ENCODE measurements at places on chromosomes 12 and 14. TPM values are rescaled to one million over a fixed set of nuclear protein-coding genes. Genes with fewer than 3 reads are reported as not detected.

Gene PRICKLE1
- 11.6 TPM for total RNA-seq

Gene TAS2R31
- total RNA-seq = 6.8 TPM

Gene ZFYVE21
- total RNA-seq = 138 TPM

DNA sequence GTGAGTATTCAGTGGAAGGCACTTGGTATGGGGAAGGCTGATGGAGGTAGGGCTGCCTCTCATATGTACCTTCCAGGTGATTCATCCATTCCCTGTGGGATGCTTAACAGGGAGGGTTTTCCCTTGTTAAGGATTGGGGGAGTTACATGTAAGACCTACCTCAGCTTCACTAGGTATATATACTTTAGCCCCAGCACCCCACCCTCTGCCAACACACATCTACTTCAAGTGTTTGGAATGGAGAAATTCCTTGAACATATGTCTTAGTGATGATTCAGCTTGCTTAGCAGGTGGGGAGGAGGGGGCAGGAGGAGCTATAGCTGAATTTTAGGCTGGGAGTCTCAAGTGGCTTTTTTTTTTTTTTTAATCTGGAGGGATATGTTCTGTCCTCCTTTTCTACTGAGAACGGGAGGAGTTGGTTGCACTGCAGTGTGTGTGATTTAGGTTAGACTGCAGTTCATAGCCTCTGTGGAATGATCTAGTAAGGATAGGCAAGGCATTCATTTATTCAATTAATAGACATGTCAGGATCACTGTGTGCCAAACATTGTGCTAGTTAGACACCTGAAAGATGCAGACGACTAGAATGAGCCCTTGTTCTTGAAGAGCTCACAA is 1.7 kb downstream of the PIP4K2C start:
- DNase-seq = no peak

GRCh38 chr12:95339086-95339788 is 121.6 kb downstream of the VEZT start:
- DNase-seq = no peak

DNA sequence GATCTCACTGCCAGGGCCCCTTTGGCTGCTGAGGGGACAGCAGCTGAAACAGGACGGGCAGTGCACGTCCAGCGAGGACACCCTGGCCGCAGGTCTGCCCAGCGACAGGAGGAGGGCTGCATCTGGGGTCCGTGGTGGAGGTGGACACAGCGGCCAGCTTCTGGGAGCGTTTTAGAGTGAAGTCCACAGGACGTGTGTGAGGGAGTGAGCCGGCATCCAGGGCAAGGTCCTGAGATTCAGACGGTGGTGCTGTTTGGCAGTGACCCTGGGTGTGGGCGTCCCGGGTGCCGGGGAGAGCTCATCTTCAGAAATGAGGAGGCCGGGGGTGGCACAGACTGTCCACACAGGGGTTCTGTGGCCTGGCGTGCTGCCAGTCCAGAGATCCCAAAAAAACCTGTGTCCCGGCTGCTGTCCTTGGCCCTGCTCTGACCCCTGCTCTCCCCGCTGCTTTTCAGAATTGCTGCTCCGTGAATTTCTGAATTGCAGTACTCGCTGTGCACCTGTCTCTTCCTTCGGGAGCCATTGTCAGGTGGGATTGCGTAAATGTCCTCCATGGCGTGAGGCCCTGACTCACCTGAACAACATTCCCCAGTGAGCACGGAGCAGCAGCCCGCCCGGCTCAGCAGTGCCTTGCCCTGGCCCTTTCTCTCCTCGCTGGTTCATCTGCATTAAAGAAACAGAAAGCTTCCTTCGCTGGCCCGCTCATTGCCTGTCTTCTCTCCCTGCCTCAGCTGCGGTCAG is 183.5 kb upstream of the C14orf180 start:
- DNase-seq = no peak

DNA sequence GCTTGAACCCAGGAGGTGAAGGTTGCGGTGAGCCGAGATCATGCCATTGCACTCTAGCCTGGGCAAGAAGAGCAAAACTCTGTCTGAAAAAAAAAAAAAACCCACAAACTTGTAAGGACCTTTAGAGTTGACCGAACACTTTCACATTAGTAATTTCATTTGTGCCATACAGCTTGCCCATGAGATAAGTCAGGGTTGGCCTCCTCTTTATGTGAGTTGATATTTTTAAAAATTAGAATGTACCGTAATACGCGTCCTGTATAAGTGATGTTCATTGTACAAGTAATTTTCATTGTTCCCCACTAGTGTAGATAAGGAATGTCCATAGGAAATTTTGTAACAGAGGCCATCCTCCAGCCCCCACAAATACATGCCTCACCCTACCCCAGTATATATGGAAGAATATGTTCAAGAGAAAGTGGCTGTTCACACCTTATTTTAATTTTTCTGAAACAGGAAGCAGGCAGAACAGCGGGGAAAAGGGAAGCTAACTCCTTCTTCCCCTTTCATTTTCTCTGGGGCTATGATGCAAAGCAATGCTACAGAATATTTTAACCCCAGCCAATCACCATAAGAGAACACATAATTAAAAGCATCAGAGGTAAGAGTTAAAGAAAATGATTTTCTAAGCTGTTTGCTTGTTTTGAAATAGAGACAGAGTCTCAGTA is 31.9 kb upstream of the HIF1A start:
- no peak for DNase-seq

Data from dermis blood vessel endothelial cell (primary cell).